ENCODE measurements at places on chromosomes 12 and 14. TPM values are rescaled to one million over a fixed set of nuclear protein-coding genes. Genes with fewer than 3 reads are reported as not detected.

The KIF26A gene
- 4.4 TPM for total RNA-seq

- no peaks in the 10 kb centered on the region for H3K4me1 ChIP-seq
- H3K27ac ChIP-seq, result no peak overlapping the region
- H3K36me3 ChIP-seq, result no peaks in the 10 kb centered on the region
- H3K4me3 ChIP-seq, result no peak overlapping the region
- no peaks in the 10 kb centered on the region for H3K27me3 ChIP-seq
- peak; percentile 68 for DNase-seq
Measured at GRCh38 chr14:81303258-81303935, 82.6 kb upstream of the GTF2A1 start.

The OR6C3 gene
- total RNA-seq, result not detected

- no peaks in the 10 kb centered on the region for H3K36me3 ChIP-seq
- H3K27me3 ChIP-seq, result no peaks in the 10 kb centered on the region
- H3K4me1 ChIP-seq, result peaks cover 8% of the 10 kb centered on the region
- no peak overlapping the region for H3K27ac ChIP-seq
Measured at GRCh38 chr14:38078393-38078792, 129.3 kb upstream of the SSTR1 start.

DNA sequence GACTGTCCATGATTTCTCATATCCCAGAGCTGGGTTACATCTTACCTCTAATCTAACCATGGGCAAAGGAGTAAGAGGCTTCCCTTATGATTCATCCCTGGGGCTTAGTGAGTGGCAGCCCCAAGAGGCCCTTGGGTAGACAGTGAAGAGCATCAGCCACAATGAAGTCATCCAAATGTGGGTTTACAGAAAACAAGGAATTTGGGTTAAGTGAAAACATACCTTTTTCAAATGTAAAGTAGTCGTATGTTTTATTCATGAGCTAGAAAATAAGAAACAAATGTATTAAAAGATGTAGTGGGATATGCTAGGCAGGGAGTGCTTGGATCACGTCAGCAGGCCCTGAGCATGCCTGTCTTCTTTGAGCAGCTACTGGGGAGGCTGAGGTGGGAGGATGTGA, 54.0 kb upstream of the ELK3 start:
- H3K4me1 ChIP-seq, result peaks cover 18% of the 10 kb centered on the region
- no peaks in the 10 kb centered on the region for H3K27me3 ChIP-seq
- H3K4me3 ChIP-seq, result no peak overlapping the region
- no peaks in the 10 kb centered on the region for H3K36me3 ChIP-seq
- H3K27ac ChIP-seq, result no peak overlapping the region
